ENCODE measurements at places on chromosomes 6 and 20.
A peak's percentile ranks its signal among the peaks of the same experiment; 100 is the strongest.

DNA sequence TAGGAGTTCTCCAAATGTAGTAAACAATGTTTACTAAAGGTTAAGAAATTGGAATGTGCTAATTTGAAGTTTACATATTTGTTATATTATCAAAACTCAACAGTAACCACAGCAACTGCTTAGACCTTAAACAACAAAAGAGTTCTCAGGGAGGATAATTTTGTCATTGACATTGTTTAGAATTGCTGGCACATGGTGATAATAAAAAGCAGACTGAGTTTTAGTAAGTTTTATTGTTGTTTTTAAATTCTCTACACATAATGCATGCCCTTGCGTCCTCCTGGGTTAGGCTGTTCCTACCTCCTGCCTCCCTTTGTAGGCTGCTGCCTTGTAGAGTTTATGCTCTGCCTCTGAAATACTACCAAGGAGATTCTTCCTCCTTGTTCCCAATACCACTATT, 28.7 kb downstream of the LAMA4 start:
- no peak for DNase-seq

DNA sequence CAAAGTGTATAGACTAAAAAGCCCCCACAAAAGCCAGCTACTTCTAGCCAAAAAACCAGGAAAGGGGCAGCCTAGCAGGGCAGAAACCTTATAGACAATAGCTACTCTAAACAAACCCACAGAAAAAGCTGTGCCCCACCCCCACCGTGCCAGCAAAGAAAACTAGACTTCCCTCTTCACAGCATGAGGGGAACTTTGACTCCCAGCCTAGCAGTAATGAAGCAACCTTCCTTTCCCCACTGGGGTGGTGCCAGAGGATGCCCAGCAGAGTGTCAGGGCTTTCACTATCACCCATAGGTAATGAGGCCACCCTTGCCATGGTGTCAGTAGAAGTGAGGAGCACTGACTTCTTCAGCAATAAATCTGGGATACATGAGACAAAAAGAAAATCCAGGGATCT, 99.0 kb upstream of the LGSN start:
- no peak for DNase-seq

DNA sequence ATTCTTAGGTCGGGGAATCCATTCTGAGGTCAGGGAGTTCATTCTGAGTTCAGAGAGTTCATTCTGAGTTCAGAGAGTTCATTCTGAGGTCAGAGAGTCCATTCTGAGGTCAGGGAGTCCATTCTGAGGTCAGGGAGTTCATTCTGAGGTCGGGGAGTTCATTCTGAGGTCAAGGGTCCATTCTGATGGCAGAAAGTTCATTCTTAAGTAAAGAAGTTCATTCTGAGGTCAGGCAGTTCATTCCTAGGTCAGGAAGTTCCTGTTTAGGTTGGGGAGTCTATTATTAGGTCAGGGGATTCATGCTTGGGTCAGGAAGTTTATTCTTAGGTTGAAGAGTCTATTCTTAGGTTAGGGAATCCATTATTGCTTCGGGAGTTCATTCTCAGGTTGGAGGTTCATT, 16.5 kb upstream of the NXT1 start:
- DNase-seq: no peak

- DNase-seq: no peak
Observed at GRCh38 chr20:58596750-58597248, 54.3 kb upstream of the STX16 start.

DNA sequence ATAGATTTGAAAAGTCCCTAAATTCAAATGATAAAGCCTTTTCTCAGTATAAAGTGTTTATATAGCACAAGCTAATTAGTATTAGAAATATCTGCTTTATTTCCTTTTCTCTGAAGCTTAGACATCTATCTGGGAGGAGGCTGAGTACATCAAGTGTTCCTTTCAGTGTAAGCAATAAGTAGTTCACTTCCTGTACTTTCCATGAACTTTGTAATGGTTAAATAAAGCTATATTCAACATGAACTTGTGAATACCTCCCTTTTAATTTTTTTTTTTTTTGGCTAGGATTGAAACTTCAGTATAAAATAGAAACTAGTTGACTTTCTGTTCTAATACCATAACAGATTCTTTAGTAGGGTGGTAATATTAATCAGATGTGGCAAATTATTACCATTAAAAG, 190.9 kb downstream of the CENPW start:
- no peak for DNase-seq

DNA sequence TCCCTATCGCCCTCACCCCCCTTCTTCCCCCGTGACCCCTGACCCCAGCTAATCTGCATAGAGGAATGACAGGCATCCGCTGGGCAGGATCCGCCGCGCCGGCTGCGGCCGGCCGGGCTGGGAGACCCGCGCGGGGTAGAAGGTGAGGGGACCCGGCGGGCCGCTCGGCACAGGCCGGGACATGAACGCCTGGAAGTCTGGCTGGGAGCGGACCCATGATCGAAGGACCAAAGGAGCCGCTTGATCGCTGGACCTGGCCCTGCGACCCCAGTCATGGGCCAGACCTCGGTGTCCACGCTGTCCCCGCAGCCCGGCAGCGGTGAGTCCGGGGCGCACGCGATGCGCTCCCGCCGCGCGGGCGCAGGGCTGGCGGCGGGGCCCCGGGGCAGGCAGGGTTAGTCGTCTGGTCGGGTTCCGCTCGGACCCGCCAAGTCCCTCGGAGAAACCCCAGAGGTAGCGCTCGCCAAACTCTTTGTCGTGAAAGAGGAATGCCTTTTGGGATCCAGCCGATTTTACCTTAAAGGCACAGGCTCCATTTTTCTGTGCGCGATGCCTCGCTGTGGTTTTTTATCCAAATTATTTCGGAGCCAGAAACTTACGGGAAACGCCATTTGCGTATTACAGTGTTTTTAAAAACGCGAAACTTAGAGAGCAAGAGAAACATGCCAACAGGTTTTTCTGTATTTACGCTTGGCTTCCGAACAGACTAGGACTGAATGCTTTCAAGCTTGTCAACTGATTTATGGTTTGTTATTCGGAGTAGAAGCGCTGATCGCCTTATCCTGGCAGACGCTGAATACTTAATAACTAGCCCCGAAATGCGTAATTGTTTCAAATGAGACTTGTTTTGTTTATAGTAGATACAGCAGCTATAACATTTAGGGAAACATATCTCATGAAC, at the start of gene PHACTR2:
Gene PHACTR2, plus strand, starts transcription at position 75 of the 901 bp plus-strand sequence. Its CDS starts 199 bp downstream, at position 274.
- DNase-seq: peak; percentile 27

GRCh38 chr6:85081102-85081501, 316.7 kb upstream of the TBX18 start:
- DNase-seq: no peak

- DNase-seq: no peak
Observed at GRCh38 chr20:39259808-39260207, 297.7 kb downstream of the DHX35 start.
